ENCODE measurements at places on chromosomes 2 and 18. TPM values are rescaled to one million over a fixed set of nuclear protein-coding genes. Genes with fewer than 3 reads are reported as not detected.

DNA sequence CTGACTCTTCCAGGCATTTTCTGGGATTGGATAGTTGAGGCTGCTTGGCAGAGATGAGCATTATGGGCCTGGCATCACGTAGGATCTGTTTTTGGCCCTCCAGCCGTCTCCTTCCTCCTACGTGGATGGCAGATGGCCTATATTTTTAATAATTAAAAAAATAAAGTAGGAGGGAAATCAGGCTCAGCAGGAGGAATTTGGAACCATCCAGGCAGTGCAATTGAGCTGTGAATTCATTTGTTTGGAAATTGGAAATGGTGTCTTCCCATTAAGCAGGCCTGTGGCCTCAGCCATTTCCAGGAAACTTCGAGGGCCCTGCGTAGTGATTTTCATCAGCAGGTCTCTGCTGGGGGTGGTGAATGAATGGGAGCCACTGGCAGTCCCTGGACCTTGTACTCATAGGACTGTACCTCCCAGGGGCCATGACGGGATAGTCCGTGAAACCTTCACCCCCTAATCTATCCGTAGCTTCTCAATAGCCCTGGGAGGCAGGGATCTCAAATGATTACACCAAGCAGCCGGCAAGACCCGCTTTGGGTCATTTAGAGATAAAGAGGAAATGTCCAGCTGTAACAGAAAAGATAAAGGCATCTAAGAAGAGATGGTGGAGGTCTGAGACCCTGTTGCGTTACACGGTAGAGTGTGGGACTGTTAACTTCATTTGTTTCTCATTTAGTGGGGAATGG lies 73.1 kb upstream of the TNP1 start:
- no peak for DNase-seq

- DNase-seq: no peak
Measured at GRCh38 chr2:59529726-59530125, 1023.7 kb downstream of the BCL11A start.

- no peak for DNase-seq
Measured at GRCh38 chr2:158204741-158205165, 103.1 kb downstream of the UPP2 start.

GRCh38 chr2:120985997-120986651 lies 250.5 kb downstream of the GLI2 start:
- DNase-seq: no peak

GRCh38 chr2:9308186-9308955 lies 101.8 kb downstream of the ASAP2 start:
- DNase-seq: no peak

- DNase-seq: no peak
Measured at GRCh38 chr2:38038682-38039081, 37.3 kb downstream of the CYP1B1 start.

DNA sequence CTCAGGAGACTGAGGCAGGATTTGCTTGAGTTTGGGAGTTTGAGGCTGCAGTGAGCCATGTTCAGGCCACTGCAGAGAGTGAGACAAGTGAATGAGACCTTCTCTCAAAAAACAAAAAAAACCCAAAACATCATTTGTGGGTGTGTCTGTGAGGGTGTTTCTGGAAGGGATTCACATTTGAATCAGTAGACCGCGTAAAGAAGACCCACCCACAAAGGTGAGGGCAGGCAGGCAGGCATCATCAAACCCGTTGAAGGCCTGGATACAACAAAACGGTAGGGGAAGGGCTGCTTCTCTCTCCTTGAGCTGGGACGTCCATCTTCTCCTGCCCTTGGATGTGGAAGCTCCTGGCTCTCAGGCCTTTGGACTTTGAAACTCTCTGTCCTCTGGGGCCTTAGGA lies 25.4 kb downstream of the CDKL4 start:
- no peak for DNase-seq

DNA sequence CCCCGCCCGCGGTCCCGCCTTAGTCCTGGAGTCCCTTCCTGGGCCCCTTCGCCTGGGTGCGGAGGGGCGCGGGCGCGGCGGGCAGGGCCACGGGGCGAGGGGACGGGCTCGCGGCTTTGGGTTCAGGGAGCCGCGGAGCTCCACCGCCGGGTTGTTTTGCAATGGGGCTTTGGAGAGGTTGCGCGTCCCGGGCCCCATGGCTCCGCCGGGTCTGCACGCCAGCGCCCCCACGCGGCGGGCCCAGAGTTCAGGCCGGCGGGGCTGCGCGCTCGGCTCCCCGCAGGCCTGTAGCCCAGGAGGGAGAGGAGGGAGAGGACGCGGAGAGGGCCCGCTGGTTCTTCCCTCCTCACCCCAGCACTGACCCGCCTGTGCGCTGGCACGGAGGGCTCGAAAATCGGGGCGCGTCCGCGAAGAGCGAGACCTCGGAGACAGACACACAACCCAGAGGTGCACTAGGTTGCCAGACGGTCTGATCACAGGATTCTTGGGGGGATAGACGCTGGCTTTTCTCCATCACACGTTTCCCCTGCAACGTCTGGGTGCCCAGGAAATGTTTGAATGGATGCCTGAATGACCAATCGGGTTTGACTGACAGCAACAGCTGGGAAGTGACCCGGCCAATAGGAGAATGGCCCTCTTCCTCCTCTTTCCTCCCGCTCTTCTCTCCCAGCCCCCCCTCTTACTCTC lies 4.9 kb upstream of the SIX2 start:
- no peak for DNase-seq

DNA sequence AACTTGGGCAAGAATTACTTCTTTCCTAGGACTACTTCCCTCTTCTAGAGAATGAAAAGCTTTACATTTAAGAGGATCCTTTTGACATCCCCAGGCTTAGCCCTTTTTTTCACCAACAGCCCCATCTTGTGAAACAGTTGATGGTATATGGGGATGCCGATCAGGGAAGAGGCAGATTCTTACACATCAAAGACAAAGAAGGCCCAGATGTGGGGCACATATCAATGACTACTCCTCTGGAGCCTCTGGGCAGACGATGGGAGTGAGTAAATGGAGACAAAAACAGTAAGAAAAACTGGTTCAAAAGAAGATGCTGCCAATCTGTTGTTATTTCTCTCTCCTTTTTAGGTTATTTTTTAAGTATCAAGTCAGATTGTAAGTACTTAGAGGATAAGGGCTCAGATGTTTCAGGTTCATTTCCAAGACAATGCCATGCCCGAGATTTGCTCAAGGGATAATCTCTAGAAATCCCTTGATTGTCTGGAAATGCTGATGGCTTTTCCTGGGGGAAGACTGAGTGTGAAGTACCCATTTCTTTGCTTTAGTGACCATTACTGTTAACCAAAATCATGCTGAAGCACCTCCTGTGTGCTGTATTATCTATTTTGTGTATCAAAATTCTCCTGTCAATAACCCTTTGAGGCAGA lies 117.5 kb downstream of the EPHA4 start:
- no peak for DNase-seq

GRCh38 chr18:76687304-76687962 lies 134.9 kb upstream of the ZNF236 start:
- DNase-seq: peak; percentile 86

GRCh38 chr2:38192046-38192445 lies 116.1 kb upstream of the CYP1B1 start:
- no peak for DNase-seq

DNA sequence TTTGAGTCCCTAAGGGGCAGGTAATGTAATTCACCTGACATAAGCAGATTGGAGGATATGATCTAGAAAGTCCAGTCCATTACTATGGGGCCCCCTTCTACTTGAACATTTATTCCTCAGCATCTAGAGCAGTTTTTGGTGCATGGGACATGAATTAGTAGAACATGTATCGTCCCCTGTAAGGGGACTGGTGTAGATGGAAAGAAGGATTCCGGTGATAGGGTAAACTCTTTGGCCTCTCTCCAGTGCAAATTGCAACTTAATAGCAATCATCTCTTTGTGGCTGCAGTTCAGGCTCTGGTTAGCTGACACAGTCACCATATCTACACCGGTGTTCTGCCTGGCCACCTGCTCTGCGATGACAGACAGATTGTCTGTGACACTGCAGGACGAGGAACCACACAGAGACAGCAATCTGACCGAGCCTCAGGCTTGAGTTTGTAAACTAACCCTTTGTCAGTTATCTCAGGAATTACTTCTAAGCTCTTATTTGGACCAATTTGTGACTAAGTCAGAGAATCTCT lies 6.4 kb upstream of the SLC8A1 start:
- DNase-seq: no peak

GRCh38 chr2:138503087-138503442 lies 1.5 kb downstream of the SPOPL start:
- DNase-seq: no peak

GRCh38 chr18:70659036-70659925 lies 370.4 kb downstream of the SOCS6 start:
- DNase-seq: no peak

DNA sequence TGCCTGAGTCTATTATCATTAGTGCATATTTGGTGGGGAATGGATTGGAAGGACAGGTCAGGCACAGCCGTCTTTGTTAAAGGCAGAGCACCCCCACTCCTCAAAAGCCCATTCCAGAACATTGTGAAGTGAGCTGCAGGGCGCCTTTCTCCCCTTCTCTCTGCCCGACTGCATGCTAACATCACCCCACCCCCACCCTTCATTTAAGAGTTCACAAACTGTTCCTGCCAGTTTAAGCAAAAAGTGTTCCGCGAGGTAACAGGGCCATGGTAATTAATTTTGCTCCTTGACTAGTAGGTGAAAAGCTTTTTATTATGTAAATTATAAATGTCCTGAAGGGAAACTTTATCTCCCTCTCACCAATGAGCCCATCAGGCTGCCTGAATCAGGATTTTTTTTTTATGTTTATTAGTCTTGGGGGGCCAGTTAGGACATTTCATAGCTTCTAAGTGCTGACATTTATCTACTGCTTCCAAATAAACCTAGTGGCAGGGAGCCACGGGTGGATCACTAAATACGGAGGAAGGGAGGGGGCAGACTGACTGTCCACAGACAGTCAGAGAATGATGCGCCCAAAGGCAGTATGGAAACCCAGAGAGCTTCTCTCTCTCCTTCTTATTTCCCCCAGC lies 99.4 kb downstream of the FTCDNL1 start:
- DNase-seq: no peak

- no peak for DNase-seq
Measured at GRCh38 chr2:171320208-171320621, 113.6 kb downstream of the METTL8 start.

GRCh38 chr2:200863782-200864175 lies 679 bp downstream of the CLK1 start:
- DNase-seq: no peak

GRCh38 chr2:157259386-157259785 lies 1.9 kb downstream of the GALNT5 start:
- no peak for DNase-seq

GRCh38 chr18:24600076-24600654 lies 139.7 kb downstream of the HRH4 start:
- DNase-seq: no peak

- DNase-seq: no peak
Measured at GRCh38 chr18:25587545-25587944, 235.6 kb upstream of the ZNF521 start.

- DNase-seq: no peak
Measured at GRCh38 chr2:201769666-201770373, 10.9 kb downstream of the ALS2 start.

- no peak for DNase-seq
Measured at GRCh38 chr2:82735336-82735735, 1723.7 kb downstream of the SUCLG1 start.

GRCh38 chr2:102074152-102074783 lies 68.3 kb upstream of the IL1R1 start:
- DNase-seq: no peak

GRCh38 chr18:79848579-79849327 lies 51.0 kb downstream of the KCNG2 start:
- no peak for DNase-seq

- no peak for DNase-seq
Measured at GRCh38 chr18:76465630-76466409, 29.2 kb downstream of the ZNF516 start.

LYG2 gene
- total RNA-seq: not detected

C2orf78 gene
- total RNA-seq: not detected

PLEK gene
- total RNA-seq: not detected

CROCC2 gene
- not detected for total RNA-seq

LYPD6 gene
- 7.9 TPM for total RNA-seq

AGAP1 gene
- total RNA-seq: 13.5 TPM

KLHL41 gene
- total RNA-seq: 0.07 TPM

TMEM169 gene
- 2.9 TPM for total RNA-seq

PTPN2 gene
- 29.6 TPM for total RNA-seq

MARCHF4 gene
- 6.9 TPM for total RNA-seq

HOXD13 gene
- total RNA-seq: not detected

CCDC74B gene
- 5.6 TPM for total RNA-seq

SERPINB12 gene
- not detected for total RNA-seq

AGXT gene
- not detected for total RNA-seq

TRIB2 gene
- total RNA-seq: 14.2 TPM

CTIF gene
- total RNA-seq: 12.9 TPM

COL4A4 gene
- 5.2 TPM for total RNA-seq

CACNB4 gene
- 0.14 TPM for total RNA-seq

Data from epithelial cell of proximal tubule (primary cell).